ENCODE measurements at places on chromosomes 11 and 22.
A peak's percentile ranks its signal among the peaks of the same experiment; 100 is the strongest.

DNA sequence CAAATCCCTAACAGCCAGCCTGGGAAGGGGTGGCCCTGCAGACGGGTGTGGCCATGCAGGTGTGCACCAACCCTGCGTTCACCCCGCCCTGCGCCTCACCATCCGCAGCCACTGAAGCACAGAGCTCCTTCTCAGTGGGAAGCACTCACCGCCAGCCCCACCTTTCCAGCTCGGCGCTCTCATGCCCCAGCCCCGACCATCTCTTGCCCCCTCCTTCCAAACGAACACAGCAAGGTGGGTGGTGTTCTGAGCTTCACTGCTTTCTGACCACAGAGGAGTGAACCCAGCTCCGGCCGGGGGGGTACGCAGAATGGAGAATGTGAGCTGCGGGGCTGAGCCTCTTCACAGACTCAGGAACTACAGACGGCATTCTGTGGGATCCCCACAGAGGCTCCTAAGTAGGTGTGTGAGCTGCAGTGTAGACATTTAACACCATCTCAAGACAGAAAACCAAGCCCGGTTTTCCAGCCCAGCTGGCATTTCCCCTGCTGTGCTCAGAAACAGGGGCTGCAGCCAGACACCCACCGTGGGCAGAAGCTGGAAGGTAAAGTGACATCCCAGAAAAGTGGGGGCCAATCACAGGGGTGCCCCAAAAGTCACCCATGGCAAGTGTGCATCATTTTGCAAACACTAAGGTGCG lies 88.4 kb upstream of the RTL6 start:
- peak; percentile 86 for ATAC-seq

DNA sequence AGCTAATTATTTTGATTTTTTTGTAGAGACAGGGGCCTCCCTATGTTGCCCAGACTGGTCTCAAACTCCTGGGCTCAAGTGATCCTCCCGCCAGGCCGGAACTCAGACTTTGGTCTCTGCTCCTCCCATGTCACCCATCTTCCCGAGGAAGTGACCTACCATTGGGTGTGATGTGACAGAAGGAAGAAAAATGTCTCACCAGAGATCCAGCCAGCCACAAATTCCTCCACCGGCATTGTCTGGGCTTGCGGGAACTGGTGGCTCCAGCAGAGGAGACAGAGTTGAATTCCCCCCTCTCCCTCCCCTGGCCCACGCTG lies 772 bp downstream of the SLC25A45 start:
- ATAC-seq, result peak; percentile 16

DNA sequence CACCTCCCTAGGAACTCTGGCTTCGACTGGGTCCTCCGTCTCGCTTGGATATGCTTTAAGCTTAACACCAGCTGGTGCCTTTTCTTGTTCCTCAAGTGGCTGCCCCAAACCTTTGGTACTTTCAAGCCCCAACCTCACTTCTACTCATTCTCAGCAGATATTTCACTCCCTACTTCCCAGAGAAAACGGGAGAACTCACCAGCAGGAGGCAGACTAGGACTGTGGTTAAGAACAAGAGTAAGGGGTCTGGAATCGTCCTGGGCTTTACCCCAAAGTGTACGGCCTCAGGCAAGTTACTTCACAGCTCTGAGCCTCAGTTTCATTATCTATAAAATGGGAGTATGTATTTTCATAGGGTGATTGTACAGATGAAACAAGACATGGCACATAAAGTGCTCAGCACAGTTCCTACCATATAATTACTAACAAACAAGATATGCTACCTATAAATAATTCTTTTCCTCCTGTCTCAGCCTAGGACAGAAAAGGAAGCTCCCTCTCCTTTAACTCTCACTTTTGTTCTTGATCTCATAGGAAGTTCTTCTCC lies 37.8 kb downstream of the PAMR1 start:
- no peak for ATAC-seq

DNA sequence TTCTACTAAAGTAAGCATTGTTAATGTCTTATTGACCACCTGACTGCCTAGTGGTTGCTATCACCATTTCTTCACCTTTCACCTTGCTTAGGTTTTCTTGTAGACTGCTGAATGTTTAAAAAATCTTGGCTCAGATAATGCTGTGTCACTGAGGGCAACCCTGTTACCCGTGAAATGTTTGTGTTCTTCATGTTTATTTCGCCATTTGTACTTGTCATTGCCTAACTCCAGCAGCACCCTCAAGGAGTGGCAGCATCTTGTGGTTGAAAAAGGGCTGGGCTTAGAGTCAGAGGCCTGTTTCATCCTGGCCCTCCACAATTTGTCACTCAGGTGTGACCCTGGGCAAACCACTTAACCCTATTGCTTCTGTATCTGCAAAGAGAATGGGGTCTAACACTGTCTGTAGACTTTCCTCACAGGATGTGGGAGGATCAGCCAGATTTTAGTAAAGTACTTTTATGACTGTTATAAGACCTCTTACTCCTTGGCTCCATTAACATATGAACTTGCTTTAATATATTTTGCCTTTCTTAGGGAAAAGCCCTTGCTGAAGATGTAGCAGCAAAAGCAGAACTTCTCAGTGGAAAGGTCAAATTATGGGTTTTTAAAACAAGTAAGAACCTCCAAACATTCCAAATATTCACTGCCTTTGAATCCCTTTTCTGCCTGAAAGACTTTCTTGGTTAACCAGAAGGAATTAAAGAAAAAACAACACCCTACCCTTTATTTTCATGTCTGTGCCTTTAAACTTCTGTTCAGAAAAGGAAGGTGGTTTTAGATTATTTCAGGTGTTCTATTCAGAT lies 154.5 kb upstream of the C11orf87 start:
- peak; percentile 96 for ATAC-seq

DNA sequence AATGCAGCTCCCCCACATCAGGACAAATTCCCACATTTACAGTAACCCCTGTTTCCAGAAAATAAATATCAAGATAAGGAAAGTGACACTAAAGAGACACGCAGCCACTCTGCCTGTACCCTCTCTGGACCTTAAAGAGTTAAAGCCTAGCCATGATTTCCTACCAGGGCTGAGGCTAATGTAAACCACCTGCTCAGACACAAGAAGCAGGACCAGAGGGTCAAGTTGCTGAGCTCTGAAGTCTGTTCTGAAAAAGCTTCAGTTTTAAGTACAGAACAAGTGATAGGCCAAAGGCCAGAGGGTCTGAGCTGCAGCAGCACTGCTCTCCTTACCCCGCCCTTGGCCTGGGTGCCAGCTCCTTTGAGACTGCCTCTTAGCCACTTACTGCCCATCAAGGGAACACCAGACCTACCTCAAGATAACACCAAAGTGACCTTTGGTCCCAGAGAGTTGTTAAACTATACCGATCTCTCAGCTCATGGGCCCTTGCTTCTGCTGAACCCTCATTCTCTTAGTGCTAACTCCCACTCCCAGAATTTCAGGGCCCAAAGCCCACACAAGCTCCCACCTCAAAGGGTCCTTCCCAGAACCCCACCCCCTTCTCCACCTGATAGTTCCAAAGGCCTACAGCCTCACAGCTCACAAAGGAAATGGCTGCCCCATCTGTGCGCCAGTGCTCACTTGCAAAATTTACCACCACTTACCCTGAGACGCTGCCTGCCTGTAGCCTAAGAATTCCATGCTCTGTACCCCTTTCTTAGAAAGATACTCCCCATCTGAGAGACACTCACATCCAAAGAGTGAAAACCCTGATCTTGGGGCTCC lies 40.5 kb downstream of the IL18BP start:
- ATAC-seq, result no peak

GRCh38 chr22:16721961-16722360 lies 103.2 kb downstream of the XKR3 start:
- ATAC-seq, result no peak

- ATAC-seq, result no peak
These were observed 14.5 kb upstream of the APLNR start for GRCh38 chr11:57251491-57252104.

GRCh38 chr22:46742576-46743221 lies 4.6 kb upstream of the CERK start:
- no peak for ATAC-seq

DNA sequence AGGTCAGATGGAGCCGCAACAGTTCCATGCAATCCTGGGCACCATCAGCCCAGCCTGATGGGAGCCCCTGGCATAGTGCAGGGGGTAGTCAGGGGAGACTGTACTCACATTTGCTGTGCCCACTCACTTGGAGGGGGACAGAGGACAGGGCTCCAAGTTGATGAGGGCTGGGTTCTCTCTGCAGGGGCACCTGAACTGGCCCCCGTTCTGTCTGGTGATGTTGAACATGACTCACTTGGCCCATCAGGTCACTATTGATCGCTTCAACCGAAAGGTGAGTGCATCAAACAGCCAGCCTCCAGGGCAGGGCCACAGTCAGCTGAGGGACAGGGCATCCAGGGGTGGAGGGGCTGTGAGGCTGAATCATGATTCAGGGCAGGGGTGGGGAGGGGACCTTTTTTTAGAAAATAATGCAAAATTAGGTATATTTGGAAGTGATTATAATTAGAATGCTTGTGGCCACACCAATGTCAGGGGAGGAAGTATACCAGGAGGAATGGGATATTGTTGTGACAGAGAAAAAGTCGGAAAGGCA lies 66.4 kb downstream of the OTOG start:
- no peak for ATAC-seq

DNA sequence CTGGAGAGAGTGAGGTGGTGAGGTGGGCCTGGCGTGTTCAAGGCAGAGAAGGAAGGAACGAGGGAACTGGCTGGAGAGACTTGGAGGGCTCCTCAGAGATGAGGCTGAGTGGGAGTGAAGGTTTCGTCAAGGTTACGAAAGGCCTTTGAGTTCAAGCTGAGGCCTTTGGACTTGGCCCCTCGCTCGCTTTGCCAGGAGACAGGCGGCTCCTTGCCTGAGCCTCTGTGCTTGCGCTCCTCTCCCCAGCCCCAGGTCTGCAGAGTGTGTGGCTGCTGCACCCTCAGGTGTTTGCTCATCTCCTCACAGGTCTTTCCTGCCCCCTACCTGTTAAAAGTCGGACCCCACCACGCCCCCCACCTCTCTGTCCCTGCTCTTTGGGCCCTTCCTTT lies 91.6 kb downstream of the ATXN10 start:
- no peak for ATAC-seq

DNA sequence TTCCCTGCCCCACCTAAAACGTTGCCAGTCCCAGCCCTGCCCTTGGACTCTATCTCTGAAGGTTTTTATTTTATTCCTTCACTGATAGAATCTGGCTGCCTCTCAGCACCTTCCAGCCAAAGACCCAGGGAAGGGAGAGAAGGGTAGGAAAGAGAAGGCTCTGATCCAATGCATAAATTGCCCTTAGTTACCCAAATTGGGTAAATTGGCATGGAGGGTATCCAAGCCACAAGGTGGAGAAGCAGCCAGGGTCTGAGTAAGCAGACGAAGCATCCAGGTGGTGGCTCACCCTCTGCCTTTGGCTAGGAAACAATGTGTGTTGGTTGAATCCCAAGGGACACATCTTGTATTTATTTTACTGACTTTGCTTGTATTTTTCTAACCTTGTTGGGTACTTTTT lies 89.0 kb downstream of the FEZ1 start:
- no peak for ATAC-seq

GRCh38 chr11:15816260-15816871 lies 540.0 kb downstream of the SOX6 start:
- ATAC-seq, result no peak

DNA sequence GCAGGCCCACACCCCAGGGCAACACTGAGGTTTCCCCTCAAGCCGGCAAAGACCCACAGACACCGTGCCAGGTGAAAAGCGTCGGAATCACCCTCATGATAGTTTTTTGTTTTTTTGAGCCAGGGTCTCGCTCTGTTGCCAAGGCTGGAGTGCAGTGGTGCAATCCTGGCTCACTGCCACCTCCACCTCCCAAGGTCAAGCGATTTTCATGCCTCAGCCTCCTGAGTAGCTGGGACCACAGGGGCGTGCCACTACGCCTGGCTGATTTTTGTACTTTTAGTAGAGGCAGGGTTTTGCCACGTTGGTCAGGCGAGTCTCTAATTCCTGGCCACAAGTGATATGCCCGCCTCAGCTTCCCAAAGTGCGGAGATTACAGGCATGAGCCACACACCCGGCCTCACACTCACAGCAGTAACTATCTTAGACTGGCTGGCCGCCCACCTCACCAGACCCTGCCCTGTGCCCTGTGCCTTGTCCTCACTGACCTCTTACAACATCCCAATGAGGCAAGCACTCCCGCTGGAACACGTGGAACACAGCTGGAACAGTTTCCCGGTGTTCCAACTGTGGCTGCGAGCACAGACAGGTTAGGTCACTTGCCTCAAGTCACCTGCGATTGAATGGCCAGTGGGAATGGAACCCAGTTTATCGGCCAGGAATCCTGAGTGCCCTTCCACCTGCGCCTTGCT lies 21.1 kb downstream of the LRRC10B start:
- no peak for ATAC-seq

DNA sequence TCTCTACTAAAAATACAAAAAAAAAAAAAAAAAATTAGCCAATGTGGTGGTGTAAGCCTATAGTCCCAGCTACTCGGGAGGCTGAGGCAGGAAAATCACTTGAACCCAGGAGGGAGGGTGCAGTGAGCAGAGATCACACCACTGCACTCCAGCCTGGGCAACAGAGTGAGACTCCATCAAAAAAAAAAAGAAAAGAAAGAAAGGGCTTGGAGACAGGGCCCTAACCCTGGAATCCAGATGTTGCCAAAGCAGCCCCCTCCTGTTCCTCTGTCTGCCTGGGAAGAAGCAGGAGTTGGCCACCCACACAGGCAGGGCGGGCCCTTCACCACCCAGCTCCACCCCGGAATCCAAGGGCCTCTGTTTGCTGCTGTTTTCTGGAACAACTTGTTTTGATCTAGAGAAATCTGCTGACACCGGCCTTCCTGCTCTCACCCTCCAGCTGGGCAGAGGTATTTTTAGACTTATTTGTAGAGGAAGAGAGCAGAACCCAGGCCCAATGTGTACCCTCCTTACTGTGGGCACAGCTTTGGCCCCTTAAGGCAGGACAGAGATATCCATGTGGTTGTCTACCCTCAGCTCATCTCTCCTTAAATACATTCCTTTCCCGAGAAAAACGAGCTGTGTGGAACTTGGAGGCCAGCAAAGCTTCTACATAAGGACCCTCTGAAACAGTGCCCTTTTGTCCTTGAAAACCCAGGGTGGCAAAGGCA lies 2.7 kb upstream of the NEAT1 start:
- ATAC-seq, result peak; percentile 19

DNA sequence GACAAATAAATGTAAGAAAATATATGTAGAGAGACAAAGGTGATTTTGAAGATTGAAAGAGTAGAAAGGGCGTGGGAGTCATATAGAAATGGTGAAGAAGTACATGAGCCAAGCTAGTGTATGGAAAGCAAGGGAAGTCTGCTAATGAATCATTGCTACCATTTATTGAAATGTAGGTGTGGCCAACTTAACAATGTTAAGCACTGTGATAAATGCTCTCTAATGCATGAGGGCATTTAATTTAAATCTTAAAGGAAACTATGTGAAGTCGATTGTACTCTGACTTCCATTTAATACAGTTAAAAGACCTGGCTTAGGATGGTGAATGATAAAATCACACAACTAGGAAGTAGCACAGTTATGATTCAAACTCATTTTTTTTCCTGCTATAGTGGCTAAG lies 219.9 kb downstream of the CASP12 start:
- peak; percentile 93 for ATAC-seq

DNA sequence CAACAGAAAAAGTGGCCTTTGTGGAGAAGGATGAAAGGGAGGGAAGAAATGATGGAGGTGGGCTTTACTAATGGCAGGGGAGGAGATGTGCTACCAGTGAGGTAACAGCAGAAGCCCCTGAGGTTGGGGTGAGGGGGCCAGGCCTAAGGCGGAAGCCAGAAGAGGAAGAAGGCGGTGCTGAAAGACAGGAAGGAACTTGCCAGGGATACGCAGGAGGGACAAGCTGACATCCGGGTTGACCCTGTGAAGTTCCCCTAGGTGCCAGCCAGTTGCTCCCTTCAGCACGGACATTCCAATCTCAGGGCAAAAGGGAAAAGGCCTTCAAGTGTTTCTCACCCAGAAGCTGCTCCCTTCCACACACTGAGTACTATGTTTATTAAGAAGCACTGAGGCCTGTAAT lies 2.3 kb upstream of the TIRAP start:
- ATAC-seq, result no peak

- no peak for ATAC-seq
These were observed 1327.0 kb downstream of the BRD1 start for GRCh38 chr22:48500471-48501230.

Data from esophagus mucosa (tissue), 1 donor.